ENCODE measurements at places on chromosomes 3 and 15. TPM values are rescaled to one million over a fixed set of nuclear protein-coding genes. Genes with fewer than 3 reads are reported as not detected.

The CHRNB4 gene
- not detected for total RNA-seq

The MYO5C gene
- total RNA-seq = 0.56 TPM

The OSBPL10 gene
- 5.5 TPM for total RNA-seq

The ACAD11 gene
- 12.4 TPM for total RNA-seq

The GTPBP8 gene
- 26.6 TPM for total RNA-seq

The COL7A1 gene
- total RNA-seq = 1.4 TPM

The GPR160 gene
- total RNA-seq = 8.2 TPM

The TMEM108 gene
- total RNA-seq = not detected

The CLDN1 gene
- total RNA-seq = 0.10 TPM

The SLC22A13 gene
- total RNA-seq = 0.24 TPM

The NANOGP8 gene
- total RNA-seq = not detected

The DGKG gene
- total RNA-seq = 0.58 TPM

The GOLGA8R gene
- total RNA-seq = 1.4 TPM

The ISL2 gene
- not detected for total RNA-seq

The LMAN1L gene
- 0.14 TPM for total RNA-seq

The ALDH1L1 gene
- total RNA-seq = not detected

The C3orf85 gene
- not detected for total RNA-seq

- no peak for DNase-seq
These were observed 29.7 kb downstream of the STOML1 start for GRCh38 chr15:73962433-73962832.

GRCh38 chr3:133037436-133037835 is 755 bp upstream of the TMEM108 start:
- no peak for DNase-seq

DNA sequence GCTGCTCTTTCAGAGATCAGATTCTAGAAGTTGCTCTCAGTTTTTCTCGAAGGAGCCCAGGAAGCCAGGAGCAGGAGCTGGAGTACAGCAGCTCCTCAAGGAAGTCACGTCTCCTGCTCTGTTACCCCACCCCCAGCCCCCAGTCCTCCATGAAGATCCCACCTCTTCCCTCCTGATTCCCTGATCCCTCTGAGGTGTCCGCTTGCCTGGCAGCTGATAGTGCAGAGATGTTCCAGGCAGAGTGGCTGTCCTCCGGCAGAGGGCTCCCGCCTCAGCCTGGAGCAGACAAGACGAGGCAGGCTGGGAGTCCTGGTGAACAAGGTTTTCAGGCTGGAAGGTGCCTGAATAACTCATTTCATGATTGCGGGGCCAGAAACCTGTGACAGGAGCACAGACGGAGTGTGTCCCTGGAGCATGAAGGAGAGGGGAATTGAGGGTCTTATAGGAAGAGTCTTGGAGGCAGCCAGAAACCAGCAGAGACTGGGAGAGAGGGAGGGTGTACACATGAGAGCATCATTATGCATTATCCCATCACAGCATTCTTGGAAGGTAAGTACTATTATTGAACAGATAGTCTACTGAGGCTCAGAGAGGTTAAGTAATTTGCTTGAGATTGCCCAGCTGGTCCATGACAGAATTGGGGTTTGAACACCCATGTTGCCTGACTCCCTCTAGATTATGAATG is 1.2 kb downstream of the HRH1 start:
- DNase-seq = peak; percentile 27

- no peak for DNase-seq
These were observed 186.2 kb upstream of the RASGRP1 start for GRCh38 chr15:38750786-38751185.

DNA sequence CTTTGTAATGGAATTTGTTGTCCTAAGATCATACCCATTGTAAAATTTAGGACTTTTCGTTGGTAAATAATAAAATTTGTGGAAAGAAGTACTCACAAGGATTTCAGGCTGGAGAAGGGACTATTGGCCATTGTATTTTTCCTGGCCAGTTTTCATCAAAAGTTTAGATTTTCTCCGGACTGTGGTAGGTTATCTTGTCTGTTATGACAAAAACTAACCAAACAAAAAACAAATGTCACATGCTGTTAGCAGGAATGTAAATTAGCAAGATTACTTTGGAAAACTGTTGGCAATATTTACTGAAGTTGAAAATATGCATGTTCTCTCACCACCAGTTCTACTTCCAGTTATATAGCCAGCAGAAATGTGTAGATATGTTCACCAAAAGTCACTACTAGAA is 27.8 kb downstream of the PDE8A start:
- no peak for DNase-seq

DNA sequence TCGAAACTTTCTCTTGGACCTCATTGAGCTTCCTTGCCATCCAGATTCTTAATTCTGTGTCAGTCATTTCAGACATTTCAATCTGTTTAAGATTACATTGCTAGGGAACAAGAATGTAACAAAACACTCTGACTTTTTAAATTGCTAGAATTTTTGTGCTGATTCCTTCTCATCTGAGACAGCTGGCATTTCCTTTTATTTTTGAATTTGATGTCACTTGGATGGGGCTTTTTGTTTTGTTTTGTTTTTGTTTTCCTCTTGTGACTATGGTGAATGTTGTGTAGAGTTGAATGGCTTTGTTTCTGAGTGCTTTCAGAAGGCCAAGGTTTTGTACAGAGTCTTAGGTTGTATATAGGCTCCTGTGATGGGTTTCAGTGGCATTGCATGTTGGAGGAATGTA is 1129.3 kb downstream of the NAALADL2 start:
- no peak for DNase-seq

GRCh38 chr3:66379565-66379964 is 121.3 kb downstream of the LRIG1 start:
- DNase-seq = no peak

DNA sequence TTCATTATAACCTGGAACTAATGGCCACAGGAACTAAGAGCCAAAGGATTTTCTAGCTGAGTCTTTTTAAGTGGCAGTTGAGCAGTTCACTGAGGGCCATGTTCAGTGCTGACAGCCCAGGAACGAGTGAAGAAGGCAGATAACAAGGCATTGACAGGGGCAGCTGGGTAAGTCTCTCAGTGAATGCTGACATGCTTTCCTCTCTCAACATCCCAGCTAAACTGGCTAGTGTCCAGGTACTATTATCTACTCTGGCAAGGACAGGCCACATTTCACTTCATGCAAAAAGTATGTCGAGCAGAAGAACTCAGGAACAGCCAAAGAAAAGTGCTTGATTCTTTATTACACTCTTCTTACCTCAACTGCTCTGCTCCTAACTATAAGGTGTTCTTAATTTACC is 515.9 kb downstream of the NLGN1 start:
- DNase-seq = no peak

GRCh38 chr3:146466604-146467003 is 2.8 kb downstream of the PLSCR2 start:
- no peak for DNase-seq

- DNase-seq = no peak
These were observed 46.5 kb upstream of the LIMD1 start for GRCh38 chr3:45547764-45548680.

DNA sequence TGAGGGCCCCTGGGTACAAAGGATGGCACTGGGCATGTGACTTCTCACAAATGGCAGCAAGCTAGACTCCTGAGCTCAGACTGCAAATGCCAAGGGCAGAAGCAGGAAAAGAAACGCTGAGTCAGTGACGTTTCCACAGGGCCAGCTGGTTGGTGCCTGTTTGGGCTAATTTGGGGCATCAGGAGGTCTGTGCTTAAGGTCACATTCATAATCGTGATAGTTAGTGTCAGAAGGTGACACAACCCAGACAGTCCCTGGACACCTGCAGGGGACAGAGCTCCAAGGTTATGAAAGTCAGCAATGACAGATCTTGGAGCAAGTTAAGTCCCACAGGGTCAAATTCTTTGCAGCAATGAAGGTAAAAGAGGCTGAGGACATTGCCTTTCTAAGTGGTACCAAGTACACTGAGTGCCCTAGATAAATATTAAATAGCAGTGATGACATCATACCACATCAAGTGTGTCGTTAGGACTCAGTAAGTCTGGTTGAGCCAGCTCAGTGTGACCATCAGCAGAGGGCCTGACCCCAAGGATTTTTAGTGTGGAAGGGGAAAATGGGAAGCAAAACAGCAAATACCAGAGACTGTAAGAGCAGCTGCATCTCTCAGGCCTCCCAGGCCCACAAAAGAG is 556.9 kb upstream of the CFAP20DC start:
- no peak for DNase-seq

GRCh38 chr15:81265256-81265943 is 58.5 kb downstream of the STARD5 start:
- no peak for DNase-seq

DNA sequence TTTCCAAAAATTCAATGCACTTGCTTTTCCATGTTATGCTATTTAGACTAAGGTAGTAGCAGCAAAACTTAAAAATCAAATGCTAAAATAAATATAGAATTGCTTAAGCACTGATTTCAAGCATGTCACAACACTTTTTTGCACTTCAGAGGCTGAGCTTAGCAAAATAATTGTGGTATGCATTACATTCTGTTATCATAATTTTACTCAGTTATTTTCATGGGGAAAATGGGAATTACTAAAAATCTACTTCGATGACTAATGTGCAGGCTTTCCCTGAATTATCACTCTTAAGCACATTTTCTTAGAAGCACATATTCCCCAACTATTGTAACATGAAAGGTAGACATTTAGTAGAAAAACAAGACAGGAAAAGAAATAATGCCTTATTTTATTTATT is 322.4 kb upstream of the CBLB start:
- DNase-seq = no peak

DNA sequence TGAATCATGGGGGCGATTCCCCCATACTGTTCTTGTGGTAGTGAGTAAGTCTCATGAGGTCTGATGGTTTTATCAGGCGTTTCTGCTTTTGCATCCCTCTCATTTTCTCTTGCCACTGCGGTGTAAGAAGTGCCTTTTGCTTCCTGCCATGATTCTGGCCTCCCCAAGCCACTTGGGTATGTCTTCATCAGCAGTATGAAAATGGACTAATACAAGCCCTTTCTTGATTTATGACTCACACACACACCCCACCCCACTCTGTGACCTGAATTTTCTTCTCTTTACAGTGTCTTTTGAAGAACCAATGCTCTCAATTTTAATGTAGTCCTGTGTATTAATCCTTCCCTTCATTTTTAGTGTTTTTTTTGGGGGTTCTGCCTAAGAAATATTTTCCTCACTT is 244.8 kb downstream of the PLCL2 start:
- DNase-seq = no peak

- DNase-seq = no peak
These were observed 65.6 kb downstream of the WDR72 start for GRCh38 chr15:53693729-53694475.

DNA sequence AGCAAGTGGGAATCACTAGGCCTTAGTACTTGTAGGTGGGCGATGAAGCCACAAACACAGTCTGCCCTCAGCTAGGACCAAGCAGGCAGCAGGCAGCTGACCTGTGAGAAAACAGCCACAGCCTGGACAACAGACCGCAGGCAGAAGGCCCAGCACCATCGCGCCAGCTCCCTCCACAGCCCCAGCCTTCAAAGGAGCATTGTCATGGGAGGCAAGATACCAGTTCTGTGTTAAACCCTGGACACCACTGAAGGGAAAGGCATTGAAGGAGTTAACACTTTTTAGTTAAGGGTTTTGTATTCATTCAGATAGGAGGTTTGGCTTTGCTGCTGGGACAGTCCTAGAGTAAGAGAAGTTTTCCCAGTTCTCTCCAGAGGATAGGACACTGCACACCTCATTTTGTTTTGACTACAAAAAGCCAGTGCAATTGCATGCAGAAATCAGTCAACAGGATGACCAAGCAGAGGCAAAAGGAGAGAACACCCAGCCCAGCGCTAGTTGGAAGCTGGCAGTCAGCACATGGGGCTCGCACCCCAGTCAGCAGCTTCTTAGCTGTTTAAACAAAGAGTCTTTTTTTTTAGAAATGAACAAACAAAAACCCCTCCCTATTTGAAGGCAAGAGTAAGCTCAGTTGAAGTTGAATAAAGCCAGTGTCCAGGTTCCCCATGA is 286.1 kb upstream of the TPM1 start:
- DNase-seq = no peak

DNA sequence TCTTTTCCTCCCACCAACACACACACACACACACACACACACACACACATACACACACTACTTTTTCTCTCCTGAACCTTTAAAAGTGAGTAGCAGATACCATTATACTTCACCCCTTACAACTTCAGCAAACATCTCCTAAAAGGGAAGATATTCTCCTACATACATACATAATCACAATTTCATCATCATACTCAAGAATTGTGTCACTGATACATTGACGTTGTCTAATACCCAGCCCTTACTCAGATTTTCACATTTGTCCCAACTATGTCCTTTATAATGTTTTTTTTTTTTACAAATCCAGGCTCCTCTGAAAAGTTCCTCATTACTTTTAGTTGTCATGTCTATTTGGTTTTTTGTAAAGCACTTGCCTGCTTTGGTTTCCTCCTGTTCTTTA is 18.5 kb downstream of the ABHD6 start:
- DNase-seq = no peak

- no peak for DNase-seq
These were observed 137.6 kb downstream of the SI start for GRCh38 chr3:164940745-164941144.

DNA sequence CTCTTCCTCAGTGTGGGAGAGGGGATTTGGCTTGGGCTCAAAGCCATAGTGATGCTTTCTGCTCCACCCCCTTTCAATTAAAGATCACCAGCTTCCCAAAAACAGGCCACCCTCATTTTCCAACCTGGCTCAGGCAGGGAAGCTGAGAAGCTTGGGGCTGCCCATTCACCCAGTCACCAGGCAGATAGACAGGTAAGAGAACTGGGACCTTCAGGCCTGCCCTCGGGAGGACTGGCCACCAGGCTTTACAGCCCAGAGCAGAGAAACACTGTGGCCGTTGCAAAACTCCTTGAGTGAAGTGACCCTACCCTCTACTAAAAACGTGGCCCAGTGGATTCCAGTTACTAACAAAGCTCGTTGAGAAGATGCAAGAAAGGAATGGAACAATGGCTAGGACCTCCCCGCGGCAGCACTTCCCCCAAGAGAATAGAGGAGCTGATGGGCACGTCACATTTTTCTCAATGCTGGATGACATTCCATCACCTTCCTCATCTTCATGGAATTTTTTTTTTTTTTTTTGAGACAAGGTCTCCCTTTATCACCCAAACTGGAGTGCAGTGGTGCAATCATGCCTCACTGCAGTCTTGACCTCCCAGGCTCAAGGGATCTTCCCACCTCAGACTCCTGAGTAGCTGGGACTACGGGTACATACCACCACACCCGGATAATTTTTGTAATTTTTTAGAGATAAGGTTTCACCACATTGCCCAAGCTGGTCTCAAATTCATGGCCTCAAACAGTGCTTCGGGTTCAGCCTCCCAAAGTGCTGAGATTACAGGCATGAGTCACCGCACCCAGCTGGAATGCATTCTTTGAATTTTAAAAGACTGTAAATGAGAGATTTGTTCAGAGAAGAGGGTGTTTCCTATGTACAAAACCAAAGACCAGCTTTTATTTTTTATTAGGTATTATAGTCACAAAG is 37.9 kb downstream of the LIPC start:
- DNase-seq = no peak

Data from activated naive CD8-positive, alpha-beta T cell treated with anti-CD3 and anti-CD28 coated beads for 36 hours (primary cell).